ENCODE measurements at places on chromosomes 7 and 10.

DNA sequence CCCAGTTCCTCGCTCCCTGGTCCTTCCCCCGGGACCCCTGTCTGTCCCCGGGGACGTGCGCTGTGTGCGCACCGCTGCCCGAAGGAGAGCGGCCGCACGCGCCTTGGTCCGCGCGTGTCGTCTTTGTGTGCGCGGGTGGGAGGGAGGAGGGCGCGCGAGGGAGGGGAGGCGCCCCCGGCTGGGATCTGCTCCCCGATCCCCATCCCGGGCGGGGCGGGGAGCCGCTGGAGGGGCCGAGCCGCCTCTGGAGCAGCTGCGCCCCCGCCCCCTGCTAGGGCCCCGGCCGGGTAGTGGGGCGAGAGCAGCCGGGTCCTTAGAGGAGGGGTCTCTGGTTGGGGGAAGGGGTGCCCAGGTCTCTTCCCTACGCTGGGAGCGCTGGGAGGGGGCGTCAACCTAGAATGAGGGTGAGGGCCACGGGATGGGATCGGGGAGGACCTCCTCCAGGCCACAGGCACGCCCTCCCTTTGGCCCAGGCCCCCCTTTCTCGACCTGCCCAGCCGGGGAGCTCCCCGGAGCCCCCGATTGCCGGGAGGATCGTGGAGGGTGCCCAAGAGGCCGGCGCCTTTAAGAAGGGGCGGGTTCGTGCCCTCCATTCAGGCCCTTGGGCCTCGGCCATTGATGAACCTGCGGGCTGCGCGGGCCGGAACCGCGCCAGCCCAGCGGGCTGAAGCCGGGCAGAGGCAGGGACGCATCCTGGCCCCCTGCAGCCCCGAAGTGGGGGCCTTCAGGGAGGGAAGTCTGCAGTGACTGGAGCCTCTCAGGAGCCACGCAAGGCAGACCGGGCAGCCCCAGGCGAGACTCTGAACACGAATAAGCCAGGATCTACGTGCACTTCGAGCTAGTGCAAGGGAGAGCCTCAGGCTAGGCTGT is 678 bp downstream of the SH2B2 start:
- DNase-seq, result no peak

DNA sequence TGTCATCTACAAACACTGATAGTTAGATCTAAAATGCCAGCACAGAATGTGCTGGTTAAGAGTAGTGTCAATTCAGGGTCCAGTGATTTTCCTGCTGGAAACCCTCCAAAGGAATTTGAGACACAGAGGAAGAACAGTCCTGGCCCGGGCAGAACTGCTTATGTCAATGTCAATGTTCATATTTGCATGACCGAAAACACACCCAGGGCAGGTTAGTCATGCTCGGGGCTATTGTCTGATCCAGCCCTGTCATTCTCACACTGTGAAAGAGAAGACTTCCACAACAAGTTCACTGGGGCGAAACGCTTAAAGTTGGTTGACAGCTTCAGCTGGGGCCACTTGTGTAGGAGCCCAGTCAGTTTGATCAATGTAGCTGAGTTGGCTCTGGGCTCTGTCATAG is 139.3 kb downstream of the C1GALT1 start:
- DNase-seq, result no peak

DNA sequence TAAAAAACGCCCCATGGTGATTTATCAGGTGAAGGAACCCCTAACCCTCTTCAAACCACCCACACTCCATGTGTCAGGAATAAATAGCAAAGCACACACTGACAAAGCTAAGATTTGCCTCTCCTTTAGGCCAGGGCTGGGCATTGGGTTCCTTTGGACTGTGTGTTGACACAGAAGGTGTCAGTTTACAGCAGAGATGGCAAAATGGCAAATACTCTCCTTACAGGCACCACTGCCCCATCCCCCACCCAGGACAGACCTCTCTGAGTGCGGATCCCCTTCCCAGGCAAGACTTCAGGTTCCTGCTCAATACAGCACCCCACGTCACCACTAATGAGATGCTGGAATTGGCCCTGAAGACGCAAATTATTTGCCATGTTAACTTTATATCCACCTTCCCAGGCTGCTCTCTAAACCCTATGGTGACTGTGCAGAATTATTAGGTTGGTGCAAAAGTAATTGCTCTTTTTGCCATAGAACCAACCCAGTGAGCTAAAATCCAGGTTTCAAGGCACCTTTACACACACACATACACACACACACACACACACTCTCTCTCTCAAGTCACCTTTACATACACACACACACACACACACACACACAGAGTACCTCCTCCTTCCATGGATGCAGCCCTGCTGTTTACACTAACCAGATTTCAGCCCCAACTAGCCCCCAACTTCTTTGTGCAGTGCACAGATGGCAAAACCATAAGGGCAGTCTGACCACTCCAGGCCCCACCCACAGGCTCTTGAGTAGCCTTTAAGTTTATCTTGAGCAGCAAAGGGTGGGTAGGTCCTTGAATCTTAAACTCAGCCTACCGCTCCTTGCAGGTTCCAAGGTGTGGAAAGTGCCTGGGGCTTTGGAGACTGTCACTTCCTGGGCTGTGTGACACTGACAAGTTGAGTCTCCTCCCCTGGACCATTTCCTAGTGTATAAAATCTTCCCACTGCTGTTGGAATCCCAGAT is 4.0 kb upstream of the ZCCHC24 start:
- DNase-seq, result no peak

DNA sequence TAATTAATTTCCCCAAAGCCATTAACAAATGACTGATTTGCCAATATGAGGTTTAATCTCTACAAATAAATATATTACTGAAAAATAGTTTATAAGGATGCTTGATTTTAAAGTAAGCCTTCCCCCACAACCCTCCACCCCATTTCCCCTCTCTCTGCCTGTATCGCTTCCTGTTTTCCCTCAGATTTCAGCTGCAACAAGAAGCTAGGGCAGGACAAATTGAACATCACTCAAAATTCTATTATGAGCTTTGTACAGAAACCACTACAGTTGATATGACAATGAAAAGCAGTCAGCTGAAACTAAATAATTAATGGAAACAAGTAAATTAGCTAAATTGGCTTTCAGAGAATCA is 109.0 kb upstream of the SP4 start:
- DNase-seq, result no peak

- DNase-seq, result no peak
These were observed 465.0 kb downstream of the SUGCT start for GRCh38 chr7:40599836-40600235.

- no peak for DNase-seq
These were observed 2.3 kb upstream of the JAKMIP3 start for GRCh38 chr10:132063432-132063831.

DNA sequence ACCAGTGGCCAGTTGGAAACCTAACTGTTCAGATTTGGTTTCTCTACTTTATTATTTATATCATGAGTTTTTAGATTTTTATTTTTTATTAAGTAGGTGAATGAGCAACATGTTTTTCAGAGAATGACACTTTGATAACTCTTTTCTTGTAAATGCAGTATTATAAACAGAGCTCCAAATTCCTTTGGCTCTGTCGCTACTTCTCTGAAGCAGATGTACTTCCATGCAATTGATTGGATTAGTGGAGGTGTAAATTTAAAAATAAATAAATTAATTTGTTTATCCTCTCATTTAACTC is 34.3 kb upstream of the ICA1 start:
- DNase-seq, result no peak

DNA sequence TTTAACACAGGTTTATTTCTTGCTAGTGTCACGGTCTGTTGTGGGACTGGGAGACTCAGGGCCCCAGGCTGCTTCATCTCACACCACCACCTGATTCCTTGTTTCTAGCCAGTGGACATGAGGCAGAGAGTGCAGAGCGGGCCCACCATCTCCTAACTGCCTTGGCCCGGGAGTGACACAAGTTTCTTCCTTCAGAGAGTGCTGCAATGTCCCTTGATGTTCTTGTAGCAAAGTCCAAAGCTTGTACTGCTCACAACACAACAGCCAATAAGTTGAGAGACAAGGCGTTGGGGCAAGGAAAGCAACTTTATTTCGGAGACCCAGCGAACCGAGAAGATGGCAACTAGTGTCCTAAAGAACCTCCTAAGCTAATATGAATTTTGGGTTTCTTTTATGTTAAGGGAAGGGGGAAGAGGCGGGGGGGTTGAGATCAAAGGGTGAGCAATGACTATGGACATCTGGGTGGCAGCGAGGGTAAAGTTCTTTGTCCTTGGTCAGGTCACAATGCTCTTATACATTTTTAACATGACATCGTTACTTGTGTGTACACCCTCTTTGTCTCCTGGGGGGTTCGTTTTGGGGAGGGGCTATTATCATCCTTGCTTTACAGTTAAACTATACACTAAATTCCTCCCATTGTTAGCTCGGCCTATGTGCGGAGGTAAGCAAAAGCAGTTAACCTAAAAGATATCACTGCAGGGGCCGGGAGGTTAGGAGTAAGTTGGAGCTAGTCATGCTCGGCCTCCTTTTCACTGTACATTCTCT is 31.6 kb downstream of the SH2D4B start:
- DNase-seq, result no peak

DNA sequence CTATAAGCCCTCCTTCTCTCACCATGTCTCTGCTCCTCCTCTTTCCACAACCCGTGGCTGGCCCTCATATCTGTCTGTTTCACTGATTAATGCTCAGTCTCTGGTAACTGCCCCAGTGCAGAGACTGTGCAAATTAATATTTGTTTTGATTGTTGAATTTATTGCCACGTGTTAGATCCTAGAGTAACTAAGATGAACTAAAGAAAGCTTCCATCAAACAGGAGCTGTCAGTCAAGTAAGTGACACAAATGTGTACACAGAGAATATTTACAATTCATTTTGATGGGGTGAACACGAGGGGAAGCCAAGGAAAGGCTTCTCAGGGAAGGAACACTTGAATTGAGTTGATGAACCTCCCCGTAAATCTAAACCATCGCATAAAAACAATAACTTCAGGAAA is 182.5 kb downstream of the BAMBI start:
- no peak for DNase-seq

GRCh38 chr10:95561177-95561863 is at the start of gene SORBS1:
TSS of gene SORBS1 (minus strand) at chr10:95561371. CDS start at chr10:95441135, 120,236 bp downstream.
- DNase-seq, result peak; percentile 59

- DNase-seq, result peak; percentile 56
These were observed at the start of gene PRKG1 for GRCh38 chr10:51074238-51075028. TSS of gene PRKG1 (plus strand) at chr10:51074487.

- DNase-seq, result no peak
These were observed 226.5 kb downstream of the ITGB1 start for GRCh38 chr10:32731527-32731926.

GRCh38 chr7:123749537-123749857 is 694 bp upstream of the WASL start:
- peak; percentile 47 for DNase-seq

GRCh38 chr7:83882551-83882950 is 233.6 kb upstream of the SEMA3E start:
- DNase-seq, result no peak

DNA sequence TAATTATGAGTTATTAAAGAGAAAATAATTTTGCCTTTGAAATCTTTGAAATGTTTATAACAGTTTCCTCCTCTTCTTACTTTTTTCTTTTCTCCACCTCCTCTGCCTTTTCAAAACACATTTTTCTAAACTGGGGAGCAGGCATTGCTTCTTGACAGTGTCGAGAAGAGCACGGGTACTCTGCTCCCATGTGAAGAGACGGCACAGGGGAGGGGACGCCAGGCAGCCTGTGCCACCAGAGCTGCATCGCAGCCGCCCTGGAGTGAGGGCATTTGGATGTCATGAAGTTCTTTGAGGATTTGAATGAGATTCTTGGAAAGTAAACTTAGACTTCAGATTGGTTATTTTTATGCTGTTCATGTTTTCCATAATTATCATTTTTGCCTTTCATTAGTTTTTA is 149.7 kb downstream of the ACTR3B start:
- no peak for DNase-seq

- DNase-seq, result no peak
These were observed 220.8 kb upstream of the TCERG1L start for GRCh38 chr10:131532291-131532690.

Measured in HS-27A (cell line).